Activated CD4-positive, alpha-beta T cell treated with anti-CD3 and anti-CD28 coated beads, Interleukin-10, Interleukin-2, amounts not matched to agents 100 ng/mL and 50 ng/mL, durations not matched to agents 16 hours and 8 hours (primary cell): ENCODE measurements at places on chromosomes 6 and 20.
A peak's percentile ranks its signal among the peaks of the same experiment; 100 is the strongest.

- DNase-seq = no peak
Measured at GRCh38 chr6:79862126-79862525, 85.2 kb downstream of the ELOVL4 start.

GRCh38 chr6:25958700-25959162, 3.9 kb upstream of the TRIM38 start:
- DNase-seq = no peak

GRCh38 chr6:166604911-166605310, 18.4 kb upstream of the RAMACL start:
- no peak for DNase-seq

GRCh38 chr6:161949531-161949930, 675.7 kb upstream of the AGPAT4 start:
- DNase-seq = no peak

DNA sequence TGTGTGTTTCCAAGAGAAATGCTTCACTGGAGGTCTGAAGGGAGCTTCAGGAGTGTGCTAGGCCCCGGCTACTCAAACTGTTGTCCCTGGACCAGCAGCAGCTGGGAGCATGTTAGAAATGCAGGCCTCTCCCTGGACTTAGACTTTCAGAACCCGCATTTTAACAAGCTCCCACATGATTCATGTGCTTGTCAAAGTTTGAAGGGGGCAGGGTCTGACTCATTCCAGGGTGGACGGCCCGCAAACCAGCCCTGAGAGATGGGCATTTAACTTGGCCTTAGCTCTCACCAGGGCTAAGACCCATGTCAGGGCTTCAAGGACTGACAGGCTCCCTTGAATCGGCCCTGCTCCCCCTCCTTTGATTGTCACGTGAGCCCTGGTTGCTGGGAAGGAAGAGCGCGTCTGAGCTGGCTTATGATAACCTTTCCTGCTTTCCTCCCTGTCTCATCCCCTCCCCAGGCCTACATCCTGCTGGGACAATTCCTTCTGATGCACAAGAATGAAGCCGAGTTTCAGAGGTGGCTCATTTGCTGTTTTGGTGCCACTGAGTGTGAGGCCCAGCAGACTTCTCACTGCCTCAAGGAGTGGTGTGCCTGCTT, 35.5 kb downstream of the BANF2 start:
- no peak for DNase-seq

DNA sequence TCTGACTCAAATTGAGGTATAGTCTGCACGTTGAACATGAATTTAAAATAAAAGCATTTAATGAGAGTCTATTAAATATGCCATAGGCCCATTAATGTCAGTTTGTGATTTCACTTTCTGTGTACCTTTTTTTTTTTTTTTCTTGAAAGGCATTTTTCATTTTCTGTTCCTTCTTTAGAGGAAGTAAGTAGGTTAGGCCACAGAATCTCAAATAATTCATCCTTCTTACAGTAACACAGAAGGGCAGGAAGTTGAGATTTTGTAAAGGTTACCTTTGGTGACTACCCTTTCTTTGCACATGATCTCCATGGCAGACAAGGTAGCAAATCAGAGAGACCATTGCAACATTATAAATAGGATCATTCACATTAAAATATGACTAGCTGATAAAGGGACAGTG, 9.6 kb downstream of the L3MBTL3 start:
- DNase-seq = peak; percentile 45

- DNase-seq = no peak
Measured at GRCh38 chr6:160810238-160810637, 108.2 kb downstream of the PLG start.

- no peak for DNase-seq
Measured at GRCh38 chr6:145420599-145420998, 314.7 kb downstream of the EPM2A start.

DNA sequence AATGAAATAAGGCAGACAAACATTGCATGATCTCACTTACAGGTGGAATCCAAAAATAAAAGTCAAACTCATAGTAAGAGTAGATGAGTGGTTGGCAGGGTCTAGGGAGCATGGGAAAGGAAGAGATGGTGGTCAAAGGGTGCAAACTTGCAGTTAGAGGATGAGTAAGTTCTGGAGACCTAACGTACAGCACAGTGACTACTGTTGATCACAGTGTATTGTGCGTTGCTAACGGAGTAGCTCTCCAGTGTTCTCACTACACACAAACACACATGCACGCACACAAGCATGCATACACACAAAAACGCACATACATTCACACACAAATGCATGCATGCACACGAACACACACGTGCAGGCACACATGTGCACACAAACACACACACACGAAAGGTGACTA, 54.9 kb downstream of the LY86 start:
- peak; percentile 92 for DNase-seq

- DNase-seq = no peak
Measured at GRCh38 chr6:142378138-142378875, 76.5 kb downstream of the ADGRG6 start.

- DNase-seq = no peak
Measured at GRCh38 chr6:119728935-119729334, 379.4 kb upstream of the MAN1A1 start.

DNA sequence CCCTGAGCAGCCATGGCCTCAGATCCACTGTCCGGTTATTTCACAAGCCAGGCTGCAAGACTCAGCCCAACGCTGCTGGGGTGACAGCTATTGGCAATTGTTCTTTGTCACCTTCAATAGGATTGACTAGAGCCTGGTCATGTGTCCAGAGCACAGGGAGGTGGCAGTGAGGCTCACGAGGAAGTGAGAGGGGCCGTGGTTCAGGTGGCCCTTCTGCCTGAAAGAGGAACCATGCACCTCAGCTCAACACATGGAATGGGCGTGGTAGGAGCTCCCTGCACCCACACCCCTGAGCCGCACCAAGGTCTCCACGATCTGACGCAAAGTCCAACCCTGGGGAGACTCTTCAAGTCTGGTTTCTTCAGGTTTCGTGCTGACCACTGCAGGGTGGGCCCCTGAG, 184.8 kb upstream of the CDH4 start:
- no peak for DNase-seq

- no peak for DNase-seq
Measured at GRCh38 chr20:50805349-50805684, 10.5 kb downstream of the BCAS4 start.

GRCh38 chr6:16964553-16965499, 137.0 kb upstream of the STMND1 start:
- peak; percentile 76 for DNase-seq

- DNase-seq = no peak
Measured at GRCh38 chr6:111951497-111952085, 78.3 kb upstream of the FYN start.

DNA sequence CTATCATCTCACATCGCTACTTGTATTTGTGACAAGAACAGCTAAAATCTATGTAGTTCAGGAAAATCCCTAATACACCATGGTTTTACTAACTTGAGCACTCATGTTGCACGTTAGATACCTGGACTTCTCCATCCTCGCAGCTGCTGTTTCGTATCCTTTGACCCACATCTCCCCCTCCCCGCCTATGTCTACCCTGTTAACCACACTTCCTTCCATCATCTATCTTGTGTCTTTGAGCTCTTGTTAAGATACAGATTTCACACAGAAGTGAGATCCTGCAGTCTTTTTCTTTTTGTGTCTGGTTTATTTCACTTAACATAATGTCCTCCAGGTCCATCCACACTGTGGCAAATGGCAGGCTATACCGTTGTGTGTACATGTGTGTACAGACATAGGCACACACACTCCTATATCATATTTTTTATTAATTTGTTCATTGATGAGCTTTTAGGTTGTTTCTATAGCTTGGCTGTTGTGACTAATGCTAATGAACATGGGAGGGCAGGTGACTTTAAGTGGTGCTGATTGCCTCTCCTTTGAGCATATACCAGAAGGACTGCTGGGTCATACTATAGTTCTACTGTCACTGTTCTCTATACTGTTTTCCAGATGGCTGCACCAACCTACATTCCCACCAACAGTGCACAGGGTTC, 117.8 kb downstream of the WDR27 start:
- DNase-seq = peak; percentile 11

DNA sequence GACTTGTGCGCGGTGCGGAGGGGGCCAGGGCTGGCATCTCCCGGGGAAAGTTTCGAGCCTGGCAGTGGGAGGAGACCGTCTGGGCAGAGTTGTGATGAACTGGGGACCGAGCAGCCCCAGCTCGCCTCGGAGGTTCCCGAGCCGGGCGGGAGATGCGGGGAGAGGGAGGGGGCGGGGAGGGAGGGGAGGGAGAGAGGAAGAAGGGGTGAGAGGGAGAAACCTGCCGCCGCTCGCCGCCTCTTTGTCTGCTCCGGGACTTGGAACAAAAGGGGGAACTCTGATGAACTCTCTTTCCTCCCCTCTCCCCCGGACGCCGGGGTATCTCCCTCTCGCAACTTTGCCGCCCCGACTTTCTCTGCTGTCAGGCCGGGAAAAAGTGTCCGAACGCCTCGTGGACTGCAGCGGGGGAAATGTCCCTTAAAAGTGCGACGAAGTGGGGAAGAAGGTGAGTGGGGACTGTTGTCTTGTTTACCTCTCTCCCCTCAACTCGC, 72.7 kb downstream of the SOX4 start:
- DNase-seq = no peak

DNA sequence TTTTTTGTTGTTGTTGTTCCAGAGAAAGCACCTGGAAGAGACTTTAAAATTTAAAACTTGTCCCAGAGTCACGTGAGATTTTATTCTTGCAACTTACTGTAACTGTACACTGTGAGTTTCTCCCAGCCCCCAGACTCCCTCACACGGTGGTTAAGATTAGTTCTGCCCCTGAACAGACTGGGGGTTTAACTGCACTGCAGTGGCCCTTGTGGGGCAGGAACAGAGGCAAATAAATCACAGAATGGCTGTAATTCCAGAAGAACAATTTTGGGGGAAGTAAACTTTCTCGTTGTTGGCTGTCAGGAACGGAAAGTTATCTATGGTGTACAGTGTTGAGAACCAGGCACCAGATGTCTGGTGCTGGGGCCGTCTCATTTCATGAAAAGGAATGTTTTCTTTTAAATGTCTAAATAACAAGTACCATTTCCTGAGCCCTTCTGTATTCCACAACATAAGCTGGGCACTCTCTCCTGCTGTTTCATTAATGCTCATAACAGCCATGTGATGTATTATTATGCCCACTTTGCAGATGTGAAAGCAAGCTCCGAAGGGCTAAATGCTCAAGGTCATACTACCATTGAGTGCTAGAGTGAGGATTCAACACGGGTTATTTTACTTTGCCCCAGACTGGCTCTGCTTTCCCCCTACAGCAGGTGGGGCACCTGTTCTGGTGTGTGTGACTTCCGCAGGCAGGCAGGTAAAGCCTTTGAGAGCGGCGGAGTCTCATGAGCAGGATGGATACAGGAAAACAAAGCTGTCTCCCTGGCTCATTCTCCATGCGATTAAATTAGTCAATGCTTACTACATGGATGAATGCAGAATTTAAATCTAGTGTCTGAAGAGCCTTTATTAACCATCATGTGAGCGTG, 30.5 kb downstream of the CNKSR3 start:
- DNase-seq = no peak

GRCh38 chr20:62355878-62356588, 11.1 kb downstream of the LAMA5 start:
- no peak for DNase-seq

- peak; percentile 74 for DNase-seq
Measured at GRCh38 chr6:116136933-116137340, 11.0 kb upstream of the COL10A1 start.

- DNase-seq = no peak
Measured at GRCh38 chr6:99032396-99032795, 84.7 kb upstream of the FBXL4 start.

DNA sequence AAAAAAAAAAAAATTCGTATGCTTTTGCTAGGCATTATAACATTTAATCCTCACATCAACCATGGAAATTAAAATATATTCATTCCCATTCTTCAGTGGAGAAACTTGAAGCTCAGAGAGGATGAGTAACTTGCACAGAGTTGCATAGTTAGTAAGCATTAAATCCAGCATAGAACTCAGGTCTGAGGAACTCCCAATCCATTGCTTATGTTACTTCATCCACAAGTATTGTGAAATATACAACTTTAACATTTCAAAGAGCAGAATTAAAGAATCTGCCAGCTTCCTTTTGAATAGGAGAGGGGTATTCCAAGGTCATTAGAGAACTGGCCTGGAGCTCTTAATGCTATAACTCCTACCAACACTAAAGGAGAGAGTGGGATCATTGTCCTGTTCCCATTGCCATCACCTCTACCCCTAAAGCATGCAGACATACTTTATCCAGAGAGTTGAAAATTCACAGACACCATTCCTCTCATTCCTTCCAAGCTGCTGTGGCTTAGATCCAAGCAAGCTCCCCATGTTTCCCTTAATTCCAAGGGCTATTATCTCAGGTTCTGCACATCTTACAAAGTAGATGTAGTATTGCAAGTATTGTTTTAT, 91.9 kb downstream of the FLRT3 start:
- no peak for DNase-seq

- no peak for DNase-seq
Measured at GRCh38 chr20:53972179-53972578, 98.2 kb downstream of the BCAS1 start.

DNA sequence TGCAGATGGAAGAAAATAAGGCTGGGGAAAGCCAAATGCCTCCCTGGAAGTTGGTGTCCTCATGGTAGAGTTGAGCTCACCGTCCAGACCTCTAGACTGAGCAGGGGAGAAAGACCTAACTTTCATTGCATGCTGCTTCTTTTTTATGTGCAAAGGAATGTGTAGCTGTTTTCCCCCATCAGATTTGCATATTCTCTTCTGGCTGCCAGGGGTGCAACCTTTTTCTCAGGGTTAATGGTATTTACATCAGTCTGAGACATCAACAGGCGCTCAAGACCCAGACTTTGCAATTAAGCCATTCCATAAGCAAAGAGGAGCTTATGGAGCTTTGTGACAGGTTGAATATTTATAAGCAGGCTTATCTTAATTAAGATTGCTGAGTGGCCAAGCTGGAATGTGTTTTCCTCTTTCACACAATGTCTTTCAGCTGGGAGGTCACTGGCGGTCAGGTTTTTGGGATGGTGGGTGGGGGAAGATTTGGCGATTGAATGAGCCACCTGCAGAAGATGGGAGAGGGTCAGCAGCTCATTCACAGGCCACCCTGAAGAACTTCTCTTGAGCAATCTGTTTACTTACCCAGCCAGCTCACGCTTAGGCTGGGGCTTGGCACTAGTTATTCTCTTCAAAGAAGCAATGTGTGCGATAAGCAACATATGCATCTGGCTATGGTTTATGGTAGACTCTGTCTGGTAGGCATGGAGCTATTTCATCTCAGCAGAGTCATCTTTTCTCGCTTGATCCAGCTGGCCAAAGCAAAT, 88.6 kb downstream of the SCP2D1 start:
- DNase-seq = no peak

DNA sequence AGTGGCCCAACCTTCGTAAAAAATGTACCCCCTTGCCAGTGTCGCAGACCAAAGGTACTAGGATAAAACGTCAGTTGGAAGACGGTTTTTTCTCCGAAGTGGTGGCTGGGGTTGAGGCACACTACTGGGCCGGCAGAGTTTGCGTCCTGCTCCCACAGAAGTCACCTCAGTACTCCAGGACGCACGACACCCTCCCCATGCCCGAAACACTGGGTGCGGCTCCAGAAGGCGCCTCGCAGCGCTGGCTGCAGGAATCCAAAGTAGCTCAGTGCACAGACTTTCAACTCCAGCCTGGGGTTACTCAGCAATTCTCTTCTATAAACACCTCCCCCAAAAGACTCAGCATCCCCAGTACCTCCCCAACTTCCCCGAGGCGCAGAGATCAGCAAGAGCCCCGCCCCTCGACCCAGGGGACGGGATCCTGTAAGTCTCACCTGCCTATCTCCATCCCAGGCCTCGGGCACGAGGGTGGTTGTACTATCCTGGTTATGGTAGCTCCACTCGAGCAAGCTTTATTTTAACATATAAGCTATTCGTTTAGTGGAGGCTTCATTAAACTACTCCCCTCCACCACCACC, 88.2 kb downstream of the ZFP64 start:
- DNase-seq = peak; percentile 10

GRCh38 chr20:53081916-53082863, 110.0 kb downstream of the TSHZ2 start:
- DNase-seq = no peak
